ENCODE measurements at places on chromosomes 3 and 15.

GRCh38 chr3:136343873-136344555 lies 93.9 kb downstream of the PCCB start:
- DNase-seq, result peak; percentile 86

- no peak for DNase-seq
These were observed 114.6 kb downstream of the LRIG1 start for GRCh38 chr3:66386011-66386924.

GRCh38 chr3:193119926-193120325 lies 121.1 kb upstream of the PLAAT1 start:
- DNase-seq, result no peak

DNA sequence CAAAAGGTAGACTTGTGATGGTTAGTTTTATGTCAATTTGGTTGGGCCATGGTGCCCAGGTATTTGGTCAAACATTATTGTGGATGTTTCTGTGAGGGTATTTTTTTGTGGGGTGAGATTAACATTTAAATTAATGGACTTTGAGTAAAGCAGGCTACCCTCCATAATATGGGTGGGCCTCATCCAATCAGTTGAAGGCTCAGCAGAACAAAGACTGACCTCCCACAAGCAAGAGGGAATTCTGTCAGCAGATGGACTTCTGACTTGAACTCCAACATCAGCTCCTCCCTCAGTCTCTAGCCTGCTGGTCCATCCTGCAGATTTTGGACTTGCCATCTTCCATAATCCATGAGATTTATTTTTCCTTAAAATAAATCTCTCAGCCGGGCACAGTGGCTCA lies 55.6 kb upstream of the BNC1 start:
- no peak for DNase-seq

DNA sequence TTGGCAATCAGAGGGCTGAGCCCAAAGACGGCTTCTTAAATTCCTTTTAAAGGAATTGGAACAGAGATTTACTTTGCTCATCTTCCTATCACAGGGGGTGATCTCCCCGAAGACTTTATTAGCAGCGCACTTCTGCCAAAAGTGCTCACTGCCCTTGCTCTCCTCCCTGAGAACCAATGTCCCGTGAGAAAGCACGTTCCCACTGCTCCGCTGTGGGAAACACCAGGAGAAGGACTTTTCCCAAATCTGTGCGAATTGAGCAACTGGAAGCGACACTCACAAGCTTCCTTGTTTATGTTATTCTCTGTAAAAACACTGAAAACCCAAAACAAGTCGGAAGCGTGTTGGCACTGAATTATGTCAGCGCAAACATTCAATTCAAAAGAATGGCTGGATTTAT lies 670.8 kb upstream of the NR2F2 start:
- no peak for DNase-seq

DNA sequence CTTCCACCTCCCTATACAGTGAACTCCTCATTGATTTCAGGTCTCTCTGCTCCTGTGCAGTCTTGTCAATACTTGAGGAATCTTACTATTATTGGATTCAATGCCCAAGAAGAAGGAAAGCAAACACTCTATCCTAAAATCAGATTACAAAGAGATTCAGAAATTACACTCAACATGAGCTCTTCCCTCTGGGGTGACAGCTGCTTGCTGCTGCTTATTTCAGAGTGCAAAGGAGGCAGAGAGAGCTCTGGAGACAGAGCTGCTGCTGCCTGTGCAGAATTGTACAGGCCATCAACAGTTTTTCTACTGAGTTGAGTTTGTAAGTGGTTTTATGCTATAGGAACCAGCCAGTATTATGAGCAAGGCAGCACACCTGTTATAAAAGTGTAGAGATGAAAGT lies 7.1 kb downstream of the RYR3 start:
- no peak for DNase-seq

- no peak for DNase-seq
These were observed 43.3 kb upstream of the VIPR1 start for GRCh38 chr3:42459151-42459550.

- no peak for DNase-seq
These were observed 20.7 kb downstream of the TIMP4 start for GRCh38 chr3:12138044-12138443.

DNA sequence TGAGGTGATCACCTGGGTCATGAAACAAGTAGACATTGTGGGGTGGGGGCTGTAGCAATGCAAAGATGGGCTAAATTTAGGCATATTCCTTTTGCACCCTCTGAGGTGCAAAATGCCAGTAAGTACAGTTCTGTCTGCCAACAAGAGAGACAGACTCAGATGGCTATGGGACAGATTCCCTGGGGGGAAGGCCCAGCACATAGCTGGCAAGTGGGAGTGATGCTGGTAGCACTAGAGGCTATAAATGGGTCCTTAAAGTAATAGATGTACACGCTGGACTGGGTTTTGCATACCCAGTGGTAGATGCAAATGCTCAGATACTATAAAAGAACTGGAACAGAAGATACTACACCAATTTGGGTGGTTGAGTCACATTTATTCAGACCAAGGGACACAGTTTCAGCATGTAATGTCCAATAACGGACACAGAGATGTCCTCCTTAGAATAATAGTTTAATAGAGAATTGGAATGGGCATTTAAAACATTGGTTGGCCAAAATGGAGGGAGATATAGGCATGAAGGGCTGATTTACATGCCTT lies 67.4 kb upstream of the RNU6-1 start:
- DNase-seq, result no peak

DNA sequence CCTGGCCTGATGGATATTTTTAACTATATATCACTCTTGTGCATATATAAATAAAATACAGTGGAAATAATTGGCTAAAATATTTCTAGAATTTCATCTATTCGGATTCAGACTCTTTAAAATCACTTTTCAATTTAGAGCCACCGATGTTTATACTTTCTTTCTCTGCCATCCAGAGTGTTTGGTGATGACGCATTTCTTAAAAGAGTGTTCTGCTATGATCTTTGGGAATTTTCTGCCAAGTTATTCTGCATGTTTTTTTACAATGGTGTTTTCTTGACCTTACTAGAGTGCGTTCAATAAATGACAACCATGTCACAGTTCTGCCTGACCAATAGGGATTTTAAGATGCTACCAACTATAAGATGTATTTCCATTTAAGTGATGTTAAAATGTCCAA lies 30.2 kb downstream of the PPP2R3A start:
- no peak for DNase-seq

GRCh38 chr15:60544581-60545264 lies 65.8 kb upstream of the ICE2 start:
- DNase-seq, result no peak

DNA sequence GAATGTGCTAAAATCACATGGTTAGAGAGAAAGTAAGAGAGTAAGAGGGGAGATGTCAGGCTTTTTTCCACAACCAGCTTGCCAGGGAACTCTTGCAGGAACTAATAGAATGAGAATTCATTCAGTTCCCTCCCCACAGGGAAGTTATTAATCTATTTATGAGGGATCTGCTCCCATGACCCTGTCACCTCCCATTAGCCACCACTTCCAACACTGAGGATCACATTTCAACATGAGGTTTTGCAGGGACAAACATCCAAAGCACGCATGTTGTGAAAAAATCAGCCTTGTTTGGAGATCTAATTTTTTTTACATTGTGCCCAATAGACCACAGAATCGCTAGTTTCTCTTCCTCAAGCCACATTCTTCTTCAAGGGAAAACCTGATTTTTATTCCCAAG lies 904.0 kb downstream of the TBL1XR1 start:
- DNase-seq, result peak; percentile 36

DNA sequence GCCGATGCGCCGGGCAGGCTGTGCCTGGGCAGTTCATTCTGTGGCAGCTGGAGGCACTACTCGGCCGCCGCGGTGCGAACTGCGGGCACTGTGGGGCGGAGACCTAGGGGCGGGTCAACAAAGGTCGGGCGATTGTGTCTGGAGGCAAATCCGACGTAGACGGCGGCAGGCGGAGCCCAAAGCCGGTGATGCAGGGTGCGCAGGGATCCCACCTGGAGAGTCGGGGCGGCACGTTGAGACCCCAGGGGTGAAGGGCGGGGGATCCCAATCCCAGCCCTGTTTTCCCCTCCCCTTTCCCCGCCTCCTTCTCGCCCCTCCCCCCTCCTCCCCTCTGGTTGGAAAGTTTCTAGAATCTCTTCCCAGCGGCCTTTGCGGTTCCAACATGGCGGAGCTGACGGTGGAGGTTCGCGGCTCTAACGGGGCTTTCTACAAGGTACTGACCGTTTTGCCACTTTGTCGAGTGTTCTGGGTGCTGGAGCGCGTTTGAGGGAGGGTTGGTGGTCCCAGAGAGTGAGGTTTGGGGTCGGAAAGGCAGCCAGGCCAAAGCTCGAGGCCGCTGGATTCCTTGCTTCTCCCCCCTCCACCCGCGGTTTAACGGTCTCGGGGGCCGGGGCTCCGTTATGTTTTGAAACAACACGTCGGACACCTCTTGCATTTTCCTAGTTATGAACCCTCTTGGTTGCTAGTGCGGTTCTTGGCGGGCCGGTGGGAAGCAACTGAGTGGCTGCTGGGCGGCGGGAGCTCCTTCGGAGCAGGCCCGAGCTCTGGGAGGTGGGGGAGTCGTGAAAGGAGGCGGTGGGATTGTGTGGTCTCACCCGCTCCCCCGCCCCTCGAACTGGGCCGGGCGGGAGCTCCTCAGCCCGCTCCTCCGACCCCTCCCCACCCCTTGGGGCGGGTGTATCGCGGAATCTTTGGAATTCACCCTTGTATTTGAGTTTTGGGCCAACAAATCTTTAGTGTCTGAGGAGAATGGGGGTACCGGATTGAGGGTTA lies at the start of gene FXR1:
Gene FXR1 (plus strand): TSS at position 367 of the 993 bp plus-strand sequence. CDS start 16 bp downstream, at position 383.
- DNase-seq, result peak; percentile 93

- DNase-seq, result no peak
These were observed 39.2 kb upstream of the POLR2M start for GRCh38 chr15:57667171-57667849.

DNA sequence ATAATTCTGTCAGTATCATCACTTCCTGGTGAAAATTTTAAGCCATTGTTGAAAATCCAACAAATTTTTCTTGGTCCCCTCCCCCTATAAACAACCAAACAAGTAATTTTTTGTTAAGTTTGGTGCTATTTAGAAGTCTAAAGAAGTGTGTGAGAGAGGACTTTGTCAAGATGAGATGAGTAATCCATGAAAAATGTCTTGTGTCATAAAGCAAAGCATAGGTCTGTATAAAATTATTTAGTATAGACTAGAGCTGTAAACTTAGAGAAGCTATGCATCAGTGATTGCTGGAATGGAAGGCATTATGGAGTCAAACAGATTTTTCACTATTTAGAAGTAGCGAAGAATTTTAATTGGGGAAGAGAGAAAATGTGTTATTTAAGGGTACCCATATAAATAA lies 31.4 kb downstream of the MAPK6 start:
- no peak for DNase-seq

- DNase-seq, result no peak
These were observed 18.2 kb downstream of the RTP1 start for GRCh38 chr3:187215460-187215859.

GRCh38 chr3:188326111-188326510 lies 172.2 kb downstream of the LPP start:
- DNase-seq, result no peak

DNA sequence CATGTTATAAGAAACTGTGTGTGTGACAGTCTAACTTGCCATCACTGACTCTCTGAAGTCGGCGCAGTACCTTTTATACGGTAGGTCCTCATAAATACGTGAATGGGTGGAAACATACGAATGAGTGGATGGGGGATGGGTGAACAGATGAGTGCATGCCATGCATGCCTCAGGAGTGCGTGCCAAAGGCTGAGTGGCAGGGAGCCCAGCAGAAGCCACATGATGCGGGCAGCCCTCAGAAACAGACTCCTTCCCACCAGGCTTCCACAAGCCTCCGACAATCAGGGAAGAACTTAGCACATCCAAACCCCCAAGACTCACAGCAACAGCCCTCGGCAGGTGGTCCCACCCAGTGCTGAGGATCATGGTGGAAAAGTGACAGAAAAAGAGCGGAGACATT lies 16.7 kb downstream of the HCN4 start:
- DNase-seq, result no peak

- no peak for DNase-seq
These were observed 148.8 kb downstream of the KCNMB2 start for GRCh38 chr3:178684881-178685590.

DNA sequence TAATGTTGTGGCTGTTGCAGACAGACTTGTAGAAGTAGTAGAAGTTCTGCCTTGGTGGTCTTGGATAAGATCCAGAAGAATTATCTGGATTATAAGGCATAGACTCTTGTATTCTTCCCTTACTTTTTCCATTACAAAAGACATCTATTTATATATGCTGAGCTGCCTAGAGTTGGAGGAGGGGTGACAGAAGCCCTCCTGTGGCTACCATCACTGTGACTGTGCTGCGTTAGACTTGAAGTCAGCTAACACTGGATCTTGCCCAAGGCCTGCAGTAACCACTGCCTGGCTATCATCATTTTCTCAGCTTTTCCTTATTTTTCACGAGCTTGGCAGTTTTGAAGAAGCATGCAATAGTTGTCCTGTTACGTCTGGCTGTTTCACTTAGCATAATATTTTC lies 684.8 kb upstream of the BCHE start:
- DNase-seq, result no peak

DNA sequence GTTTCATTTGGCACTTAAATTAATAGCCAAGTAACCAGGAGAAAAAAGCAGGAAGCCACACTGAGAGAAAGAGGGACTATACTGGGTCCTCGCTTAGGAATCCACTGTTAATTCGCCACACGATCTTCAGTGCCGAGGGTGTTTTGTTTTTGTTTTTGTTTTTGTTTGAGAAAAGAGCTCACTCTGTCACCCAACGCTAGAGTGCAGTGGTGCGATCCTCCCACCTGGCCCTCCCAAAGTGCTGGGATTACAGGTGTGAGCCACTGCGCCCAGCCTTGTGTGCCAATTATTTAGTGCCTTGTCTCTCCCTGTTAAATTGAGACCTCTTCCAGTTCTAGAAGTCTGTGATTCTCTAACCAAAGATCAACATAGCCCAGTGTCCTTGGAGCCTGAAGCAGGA lies 53.8 kb upstream of the TPM1 start:
- no peak for DNase-seq

DNA sequence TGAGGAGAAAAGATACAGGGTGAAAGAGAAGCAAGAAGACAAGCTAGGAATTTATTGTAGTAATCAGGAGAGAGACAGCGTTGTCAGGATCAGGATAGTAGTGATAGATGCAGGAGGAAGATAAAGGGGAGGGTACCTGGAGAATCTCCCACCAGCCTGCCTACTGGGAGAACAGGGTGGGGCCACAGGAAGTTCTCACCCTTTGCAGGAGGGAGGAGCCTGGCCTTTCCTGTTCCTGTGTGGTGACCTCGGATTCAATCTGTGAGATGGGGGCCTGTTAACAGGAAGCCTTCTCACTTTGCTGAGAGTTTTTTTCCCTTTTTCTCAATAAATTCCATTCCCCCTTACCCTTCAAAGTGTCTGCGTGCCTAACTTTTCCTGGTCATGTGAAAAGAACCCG lies 37.6 kb downstream of the GMPS start:
- DNase-seq, result no peak

- DNase-seq, result peak; percentile 65
These were observed 418.3 kb downstream of the OTOL1 start for GRCh38 chr3:161914703-161915417.

GRCh38 chr15:36529296-36530011 lies 50.0 kb upstream of the CDIN1 start:
- no peak for DNase-seq
